ENCODE measurements at places on chromosomes 7 and 10.

DNA sequence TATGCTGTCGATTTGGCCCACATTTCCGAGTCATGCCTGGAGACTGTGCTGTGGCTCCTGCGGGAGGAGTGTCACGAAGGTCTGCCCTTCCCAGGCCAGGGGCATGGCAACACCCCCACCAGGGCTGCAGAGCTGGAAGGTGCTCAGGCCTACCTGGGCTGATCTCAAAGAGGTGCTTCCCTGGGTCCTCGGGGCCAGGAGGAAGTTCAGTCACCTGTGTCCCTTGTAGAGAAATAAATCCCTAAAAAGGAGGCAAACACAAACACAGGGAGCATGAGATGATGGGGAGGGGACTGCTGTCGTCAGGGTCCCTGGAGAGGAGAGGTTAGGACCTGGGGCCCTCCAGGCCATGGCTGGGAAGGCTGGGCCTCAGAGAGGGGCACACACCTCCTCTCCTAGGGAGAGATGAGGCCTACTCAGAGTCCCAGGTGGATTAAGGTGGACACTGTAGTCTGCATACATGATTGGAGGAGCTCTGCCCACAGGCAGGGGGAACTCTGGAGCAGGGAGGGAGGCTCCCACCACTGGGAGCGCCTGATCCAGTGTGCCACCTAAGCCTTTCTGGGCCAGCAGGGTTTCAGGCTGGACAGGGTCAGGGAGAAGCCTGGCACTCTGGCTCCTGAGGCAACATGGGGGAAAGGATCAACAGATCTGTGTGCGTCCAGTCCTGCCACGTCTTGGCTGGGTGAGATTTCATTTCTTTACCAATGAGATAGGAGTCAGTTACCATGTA lies 49.4 kb downstream of the ARHGAP22 start:
- DNase-seq = no peak

- peak; percentile 95 for DNase-seq
Observed at GRCh38 chr10:21724687-21725367, 190.8 kb downstream of the MLLT10 start.

GRCh38 chr10:15052121-15052520 lies 8.4 kb downstream of the OLAH start:
- DNase-seq = no peak

GRCh38 chr7:105621617-105622016 lies 40.3 kb upstream of the EFCAB10 start:
- no peak for DNase-seq

DNA sequence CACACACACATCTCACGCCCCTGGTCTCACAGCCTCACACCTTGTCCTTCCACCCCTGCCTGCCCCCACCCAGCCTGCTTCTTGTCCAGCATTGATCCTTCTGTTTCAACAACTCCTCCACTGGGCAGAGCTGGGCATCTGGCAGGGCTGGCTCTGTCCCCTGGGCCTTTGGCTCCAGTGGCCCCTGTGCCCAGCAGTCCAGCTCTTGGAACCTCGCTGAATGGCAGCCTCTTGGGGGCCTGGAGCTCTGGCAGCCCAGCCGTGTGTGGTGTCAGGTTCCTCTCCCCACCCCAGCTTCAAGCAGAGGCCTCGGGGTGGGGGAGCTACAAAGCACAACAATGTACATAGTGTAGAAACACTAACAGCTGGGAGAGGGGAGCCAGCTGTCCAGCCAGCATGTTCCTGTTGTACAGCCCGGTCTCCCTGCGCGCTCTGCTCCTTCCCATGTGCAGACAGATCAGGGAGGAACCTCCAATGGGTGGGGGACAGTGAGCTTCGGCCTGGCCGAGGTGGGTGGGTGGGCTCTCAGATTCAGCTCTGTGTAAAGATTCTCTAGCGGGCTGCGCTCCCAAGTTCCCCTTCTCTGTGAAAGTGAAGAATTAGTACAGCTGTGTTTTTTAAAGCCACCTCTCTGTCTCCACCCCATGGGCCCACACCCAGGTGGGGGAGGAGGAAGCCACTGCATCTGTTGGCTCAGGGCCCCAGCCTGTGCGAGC lies 19.4 kb downstream of the ZMIZ2 start:
- DNase-seq = peak; percentile 18

- no peak for DNase-seq
Observed at GRCh38 chr7:151312831-151313809, 28.5 kb upstream of the NUB1 start.

GRCh38 chr10:72513910-72514309 lies 112.0 kb downstream of the MICU1 start:
- DNase-seq = no peak

DNA sequence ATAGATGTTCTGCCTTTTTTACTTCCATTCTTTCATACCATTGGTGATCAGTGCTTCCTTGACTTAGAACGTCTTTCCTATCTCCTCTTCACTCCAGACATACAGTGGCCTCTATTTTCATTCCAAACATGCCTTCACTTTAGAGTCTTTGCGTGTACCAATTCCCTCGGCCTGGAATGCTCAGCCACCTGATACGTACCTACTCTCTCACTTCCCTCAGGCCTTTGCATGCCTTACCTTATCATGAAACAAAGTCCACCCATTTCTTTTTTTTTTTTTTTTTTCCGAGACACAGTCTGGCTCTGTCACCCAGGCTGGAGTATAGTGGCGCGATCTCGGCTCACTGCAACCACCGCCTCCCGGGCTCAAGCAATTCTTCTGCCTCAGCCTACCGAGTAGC lies 2.2 kb upstream of the CCNJ start:
- no peak for DNase-seq

- no peak for DNase-seq
Observed at GRCh38 chr10:87974769-87975168, 111.3 kb downstream of the PTEN start.

- no peak for DNase-seq
Observed at GRCh38 chr7:8985255-8985654, 551.8 kb downstream of the NXPH1 start.

GRCh38 chr10:30383356-30383755 lies 34.3 kb upstream of the MTPAP start:
- no peak for DNase-seq

DNA sequence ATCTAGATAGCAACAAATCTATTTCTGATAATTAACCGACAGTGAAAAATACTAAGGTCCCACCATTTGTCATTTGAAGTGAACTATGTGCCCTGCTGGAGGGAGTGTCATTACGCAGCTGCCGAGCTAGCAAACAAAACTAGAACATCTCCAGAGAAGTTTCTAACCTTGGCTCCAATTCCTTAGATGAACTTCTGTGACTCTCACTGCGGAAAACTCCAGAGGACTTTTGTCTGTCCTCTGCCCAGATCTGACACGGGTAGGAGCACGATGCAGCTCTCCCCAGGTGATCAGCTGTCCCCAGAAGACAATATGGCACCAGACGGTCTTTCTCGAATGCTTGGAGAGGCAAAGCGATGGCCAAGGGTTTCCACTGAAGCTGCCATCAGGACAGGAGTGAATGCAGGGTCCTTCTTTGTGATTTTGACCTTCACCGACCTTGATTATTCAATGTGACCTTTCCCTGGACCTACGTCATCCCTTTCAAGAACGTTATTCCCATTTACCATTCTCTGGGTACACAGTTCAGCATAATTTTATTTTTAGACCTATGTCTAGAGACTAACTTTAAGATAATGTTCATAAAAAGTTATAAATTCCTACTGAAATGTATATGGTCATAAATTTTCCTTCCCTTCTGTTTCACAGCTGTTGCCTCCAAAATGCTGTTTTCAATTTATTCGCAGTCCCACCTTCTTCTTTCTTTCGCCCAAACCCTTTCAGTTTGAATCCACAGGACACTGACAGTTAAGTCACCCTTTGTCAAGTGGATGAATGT lies 116.7 kb upstream of the C7orf33 start:
- no peak for DNase-seq

DNA sequence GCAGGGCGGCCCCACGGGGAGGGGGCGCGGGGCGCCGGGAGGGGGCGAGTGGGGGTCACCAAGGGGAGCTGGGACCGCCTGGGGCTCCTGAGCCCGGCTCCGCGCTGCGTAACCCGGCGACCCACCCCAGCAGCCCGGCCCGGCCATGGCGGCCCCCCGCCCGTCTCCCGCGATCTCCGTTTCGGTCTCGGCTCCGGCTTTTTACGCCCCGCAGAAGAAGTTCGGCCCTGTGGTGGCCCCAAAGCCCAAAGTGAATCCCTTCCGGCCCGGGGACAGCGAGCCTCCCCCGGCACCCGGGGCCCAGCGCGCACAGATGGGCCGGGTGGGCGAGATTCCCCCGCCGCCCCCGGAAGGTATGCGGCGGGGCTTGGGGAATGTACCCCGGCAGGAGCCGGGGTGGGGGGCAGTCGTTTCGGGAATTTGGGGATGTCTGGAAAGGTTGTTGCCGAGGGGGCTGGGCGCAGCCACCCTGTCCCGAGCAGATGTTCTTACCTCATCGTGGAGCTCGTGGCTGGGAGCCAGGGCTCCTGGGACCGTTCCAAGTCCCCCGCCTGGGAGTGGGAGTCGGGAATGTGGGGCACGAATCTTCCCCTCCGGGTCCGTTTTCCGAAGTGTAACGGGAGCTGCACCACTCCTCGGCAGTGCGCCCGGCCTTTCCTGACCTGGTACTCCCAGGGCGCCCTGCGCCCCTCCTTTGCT lies 431 bp downstream of the ZYX start:
- DNase-seq = no peak

DNA sequence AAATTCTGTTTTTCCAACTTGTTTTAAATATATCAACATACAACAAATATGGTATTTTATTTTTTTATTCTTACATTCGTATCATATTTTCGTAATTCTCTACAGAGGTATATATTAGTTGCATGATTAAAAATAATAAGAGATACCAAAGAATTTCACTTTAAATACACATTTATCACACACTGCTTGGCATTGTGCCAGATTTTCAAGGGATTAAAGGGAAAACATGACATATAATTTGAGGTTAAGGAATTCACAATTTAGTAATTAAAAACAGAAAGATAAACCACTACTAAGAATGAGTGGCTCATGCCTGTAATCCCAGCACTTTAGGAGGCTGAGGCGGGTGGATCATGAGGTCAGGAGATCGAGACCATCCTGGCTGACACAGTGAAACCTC lies 484.7 kb upstream of the SORCS1 start:
- no peak for DNase-seq

DNA sequence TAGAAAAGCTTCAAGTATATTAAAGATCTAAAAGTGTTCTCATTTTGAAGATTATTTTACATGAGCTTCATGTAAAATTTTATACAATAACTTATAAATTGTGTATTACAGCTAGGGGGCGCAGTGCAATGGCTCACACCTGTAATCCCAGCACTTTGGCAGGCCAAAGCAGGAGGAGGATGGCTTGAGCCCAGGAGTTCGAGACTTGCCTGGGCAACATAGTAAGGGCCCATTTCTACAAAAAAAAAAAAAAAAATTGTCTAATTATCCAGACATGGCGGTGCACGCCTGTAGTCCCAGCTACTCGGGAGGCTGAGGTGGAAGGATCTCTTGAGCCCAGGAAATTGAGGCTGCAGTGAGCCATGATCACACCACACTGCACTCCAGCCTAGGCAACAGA lies 16.6 kb downstream of the ACBD5 start:
- DNase-seq = peak; percentile 4

GRCh38 chr10:93516006-93516380 lies 19.6 kb downstream of the CEP55 start:
- DNase-seq = no peak

DNA sequence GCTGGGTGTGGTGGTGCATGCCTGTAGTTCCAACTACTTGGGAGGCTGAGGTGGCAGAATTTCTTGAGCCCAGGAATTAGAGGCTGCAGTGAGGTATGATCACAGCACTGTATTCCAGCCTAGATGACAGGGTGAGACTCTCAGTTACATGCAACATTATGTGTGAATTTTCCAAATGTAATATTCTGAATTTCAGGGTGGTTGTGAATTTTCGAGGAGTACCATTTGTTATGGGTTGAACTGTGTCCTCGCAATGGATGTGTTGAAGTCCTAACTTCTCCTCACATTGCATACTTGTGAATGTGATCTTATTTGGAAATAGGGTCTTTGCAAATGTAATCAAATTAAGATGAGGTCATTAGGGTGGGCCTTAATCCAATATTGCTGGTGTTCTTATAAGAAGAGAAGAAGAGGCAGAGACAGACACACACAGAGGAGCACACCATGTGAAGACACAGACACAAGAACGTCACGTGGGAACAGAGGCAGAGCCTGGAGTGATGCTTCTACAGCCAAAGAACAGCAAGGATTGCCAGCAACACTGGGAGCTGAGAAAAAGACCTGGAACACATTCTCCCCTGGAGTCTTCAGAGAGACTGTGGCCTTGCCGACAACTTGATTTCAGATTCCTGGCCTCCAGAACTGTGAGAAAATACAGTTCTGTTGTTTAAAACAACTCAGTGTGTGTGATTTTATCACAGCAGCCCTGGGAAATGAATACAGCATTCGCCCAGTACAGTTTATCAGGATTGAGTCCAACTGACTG lies 91.9 kb downstream of the ZNF783 start:
- no peak for DNase-seq

GRCh38 chr7:146575903-146576302 lies 459.3 kb downstream of the CNTNAP2 start:
- DNase-seq = no peak

GRCh38 chr10:81026591-81026990 lies 488.9 kb downstream of the SH2D4B start:
- DNase-seq = no peak

DNA sequence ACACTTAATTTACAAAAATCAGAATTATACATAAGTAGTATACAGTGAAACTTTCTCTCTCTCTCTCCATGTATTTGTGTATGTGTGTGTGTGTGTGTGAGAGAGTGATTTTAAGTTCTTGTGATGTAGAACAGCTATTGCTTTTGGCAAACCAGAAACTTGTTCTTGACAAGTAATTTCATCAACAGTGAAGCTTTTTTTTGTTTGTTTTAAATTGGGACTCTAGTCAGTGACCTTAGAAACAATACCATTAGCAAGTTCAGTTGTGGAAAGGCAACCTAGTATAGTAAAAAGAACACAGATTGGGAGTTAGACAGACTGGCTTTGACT lies 319.1 kb downstream of the PTEN start:
- DNase-seq = no peak

DNA sequence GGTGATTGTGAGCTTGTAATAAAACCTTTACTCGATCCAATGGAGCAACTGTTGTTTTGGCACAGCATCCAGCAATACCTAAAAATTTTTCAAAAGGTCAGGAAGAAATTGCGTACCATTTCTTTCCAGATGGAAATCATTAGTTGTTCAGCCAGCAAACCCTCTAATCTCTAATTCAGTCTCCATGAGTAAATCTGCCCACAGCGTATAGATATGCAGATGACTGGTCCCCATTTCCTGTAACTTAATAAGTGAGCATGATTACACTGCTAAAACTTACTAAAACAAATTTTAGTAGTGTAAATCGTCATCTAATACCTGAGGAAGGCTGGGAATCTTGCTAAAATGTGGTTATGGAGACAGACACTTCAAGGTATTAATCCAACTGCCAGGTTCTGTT lies 10.6 kb downstream of the SLC25A16 start:
- no peak for DNase-seq

Data from NCI-H1092 treated with DMSO at 0.1 percent for 48 hours (cell line).